Upper lobe of left lung (tissue), 6 donors: ENCODE measurements at places on chromosomes 1 and 21.
A peak's percentile ranks its signal among the peaks of the same experiment; 100 is the strongest.

DNA sequence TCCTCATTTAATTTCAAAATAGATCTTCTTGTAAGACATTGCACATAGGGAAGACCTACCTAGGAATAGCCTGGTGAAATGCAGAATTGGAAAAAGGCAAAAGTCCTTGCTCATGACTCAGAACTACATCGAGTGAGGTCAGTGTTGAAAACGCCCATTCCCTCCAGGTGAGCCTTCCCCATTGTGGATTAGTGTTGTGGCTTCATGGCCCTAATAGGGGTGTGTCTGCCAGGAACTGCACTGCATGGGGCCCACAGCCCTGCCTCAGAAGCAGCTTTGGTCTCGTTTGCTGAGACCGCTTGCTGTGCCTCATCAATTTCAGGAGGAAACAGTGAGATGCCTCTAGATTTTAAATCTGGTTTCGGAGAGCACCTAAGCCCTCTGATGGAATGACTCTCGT, 17.0 kb downstream of the TFF3 start:
- DNase-seq: no peak

- no peak for DNase-seq
These were observed 427.4 kb upstream of the NCAM2 start for GRCh38 chr21:20570824-20571232.

GRCh38 chr1:54806931-54807611, 5.9 kb upstream of the TTC22 start:
- peak; percentile 34 for DNase-seq

DNA sequence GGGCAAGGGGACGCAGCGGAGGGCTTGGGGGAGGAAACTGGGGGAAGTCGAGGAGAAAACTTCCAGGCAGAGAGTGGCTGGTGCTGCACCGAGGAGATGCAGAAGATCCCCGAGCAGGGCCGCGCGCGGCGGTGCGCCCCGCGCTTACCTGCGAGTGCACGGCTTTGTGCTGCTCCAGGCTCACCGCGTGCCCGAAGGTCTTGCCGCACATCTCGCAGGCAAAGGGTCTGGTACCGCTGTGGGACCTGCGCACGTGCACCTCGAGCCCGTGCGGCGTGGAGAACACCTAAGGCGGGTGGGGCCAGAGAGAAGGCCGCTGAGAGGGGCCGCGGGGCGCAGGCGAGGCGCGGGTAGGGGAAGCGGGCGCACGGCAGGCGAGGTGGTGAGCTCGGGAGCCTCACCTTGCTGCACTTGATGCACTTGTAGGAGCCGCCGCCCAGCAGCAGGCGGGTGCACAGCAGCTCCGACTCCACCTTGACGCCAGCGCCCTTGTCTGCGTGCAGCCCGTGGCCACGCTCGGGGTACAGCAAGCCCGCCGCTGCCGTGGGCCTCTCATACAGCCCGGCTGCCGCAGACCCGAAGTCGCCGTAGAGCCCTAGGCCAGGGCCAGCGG, 6.4 kb downstream of the GFI1 start:
- DNase-seq: no peak

DNA sequence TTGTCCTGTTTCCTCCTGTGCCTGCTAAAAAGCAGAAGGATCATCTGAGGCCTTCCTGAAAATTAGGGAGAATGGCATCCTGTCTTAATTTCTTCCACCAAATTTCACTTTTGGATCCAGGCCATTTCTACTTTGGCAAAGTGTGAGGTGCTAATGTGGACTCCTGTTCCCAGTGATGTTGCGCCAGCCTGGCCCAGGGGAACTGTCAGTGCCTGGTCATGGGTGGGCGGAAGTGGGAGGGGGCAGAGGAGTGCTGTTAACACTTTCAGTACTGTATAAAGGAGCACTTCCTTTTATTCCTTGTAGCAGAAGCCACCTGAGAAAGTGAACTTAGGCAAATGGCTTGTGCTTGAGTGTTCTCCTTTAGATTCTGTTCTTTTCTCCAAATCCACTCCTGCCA, 19.9 kb downstream of the ELAPOR1 start:
- peak; percentile 78 for DNase-seq

GRCh38 chr1:36913016-36913415, 121.3 kb downstream of the GRIK3 start:
- no peak for DNase-seq

- no peak for DNase-seq
These were observed 6.0 kb downstream of the COL9A2 start for GRCh38 chr1:40310983-40311642.

DNA sequence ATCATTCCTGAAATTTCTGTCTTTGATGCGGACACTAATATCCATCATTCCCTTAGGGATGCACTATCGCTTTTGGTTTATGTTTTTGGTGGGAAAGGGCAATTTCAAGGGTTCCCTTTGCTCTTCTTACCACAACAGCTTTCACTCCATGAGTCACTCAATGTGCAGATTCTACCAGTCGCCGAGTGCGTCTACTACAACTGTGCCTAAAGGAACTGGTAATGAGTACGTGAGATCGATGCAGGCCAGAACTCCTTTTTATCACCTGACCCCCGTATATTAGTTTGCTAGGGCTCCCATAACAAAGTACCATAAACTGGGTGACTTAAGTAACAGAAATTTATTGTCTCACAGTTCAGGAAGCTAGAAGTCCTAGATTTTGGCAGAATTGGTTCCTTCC, 27.5 kb upstream of the TMEM54 start:
- no peak for DNase-seq

DNA sequence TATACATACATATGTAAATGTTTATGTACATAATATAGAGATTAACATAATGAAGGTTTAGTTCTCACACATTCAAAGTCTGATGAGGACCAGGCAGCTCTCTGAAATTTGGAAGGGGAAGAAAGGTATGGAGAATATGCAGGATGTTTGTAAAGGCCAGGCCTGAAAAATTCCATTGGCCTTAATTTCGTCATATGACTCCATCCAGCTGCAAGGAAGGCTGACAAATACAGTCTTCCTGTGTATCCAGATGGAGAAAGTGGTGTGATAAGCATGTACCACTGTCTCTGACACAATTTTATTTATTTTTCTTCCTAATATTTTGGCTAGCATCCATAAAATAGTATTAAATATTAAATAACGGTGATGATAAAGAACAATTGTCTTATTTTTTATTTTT, 6.3 kb upstream of the SGIP1 start:
- no peak for DNase-seq

DNA sequence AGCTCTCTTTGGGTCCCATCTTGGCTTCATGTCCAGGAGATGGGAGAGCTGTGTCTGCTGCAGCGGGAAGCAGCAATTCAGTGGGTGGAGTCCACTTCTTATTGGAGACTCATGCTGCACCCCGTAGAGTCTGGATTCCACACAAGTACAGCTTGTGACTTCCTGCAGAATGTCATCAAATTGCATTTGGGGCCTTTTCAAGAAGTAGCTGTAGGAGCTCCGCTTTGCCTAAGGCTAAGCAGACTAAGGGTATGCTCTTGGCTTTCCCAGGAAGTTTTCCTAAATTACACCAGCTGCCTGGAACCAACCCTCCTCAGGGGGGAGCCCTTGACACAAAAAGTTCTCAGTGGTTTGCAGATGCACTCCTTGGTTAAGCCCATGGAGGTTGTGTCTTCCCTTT, 5.7 kb upstream of the MOB3C start:
- DNase-seq: no peak

DNA sequence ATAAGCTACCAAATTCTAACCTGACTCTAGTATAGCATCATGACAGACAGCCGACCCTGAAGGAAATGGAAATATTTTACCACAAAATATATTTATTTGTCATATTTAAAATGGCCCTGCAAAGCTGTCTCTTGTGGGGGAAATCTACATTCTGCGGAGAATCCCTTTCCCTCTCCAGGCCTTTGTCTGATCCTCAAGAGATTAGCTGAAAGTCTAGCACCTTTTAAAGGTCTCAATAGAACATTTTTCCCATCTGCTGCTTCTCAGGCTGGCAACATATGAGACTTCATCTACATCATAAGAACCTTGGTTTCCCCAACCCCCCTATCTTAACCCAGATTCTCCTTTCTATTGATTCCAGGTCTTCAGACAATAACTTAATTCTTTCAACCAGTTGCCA, 1.7 kb upstream of the OR11L1 start:
- DNase-seq: no peak

- DNase-seq: no peak
These were observed at the start of gene MAP3K21 for GRCh38 chr1:233327651-233328141. MAP3K21 (plus strand) TSS chr1:233327724; CDS start chr1:233328029, 305 bp downstream.

GRCh38 chr1:236107121-236107907, 35.0 kb upstream of the GPR137B start:
- DNase-seq: no peak

- DNase-seq: no peak
These were observed 1.8 kb downstream of the CCDC17 start for GRCh38 chr1:45621895-45622523.

DNA sequence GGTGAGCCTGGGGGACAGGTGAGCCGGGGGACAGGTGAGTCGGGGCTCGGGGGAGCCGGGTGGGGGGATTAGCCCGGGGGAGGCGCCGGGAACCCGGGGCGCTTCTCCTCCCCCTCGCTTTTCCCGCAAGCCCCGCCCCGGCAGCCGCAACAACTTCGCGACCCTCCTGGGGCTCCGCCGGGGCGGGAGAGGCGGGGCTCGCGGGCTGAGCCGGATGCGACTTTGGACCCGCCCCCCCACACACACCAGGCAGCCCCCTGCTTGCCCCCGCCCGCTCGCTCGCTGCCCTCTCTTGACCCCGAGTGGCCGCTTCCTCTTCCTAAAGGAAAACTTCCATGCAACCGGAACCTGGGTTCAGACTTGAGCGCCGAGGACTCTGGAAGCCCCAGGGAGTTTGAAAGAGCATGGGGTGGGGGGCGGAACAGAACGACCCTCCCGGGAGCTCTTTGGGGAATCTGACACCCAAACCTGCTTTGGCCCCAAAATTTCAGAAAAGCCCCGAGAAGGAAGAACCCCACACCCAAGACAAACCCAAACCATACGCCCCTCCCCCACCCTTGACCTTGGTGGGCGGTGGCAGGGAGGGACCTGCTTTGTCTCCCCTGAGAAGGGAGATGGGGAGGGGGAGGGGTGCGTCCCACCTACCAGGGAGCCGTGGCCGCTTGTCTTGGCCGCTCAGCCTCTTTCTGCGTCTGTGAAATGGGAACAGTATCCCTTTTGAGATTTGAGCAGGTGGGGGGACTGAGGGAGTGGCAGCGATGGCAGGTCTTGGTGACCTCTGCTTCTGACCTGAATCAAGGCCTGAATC, 550 bp downstream of the ARHGEF16 start:
- peak; percentile 90 for DNase-seq

DNA sequence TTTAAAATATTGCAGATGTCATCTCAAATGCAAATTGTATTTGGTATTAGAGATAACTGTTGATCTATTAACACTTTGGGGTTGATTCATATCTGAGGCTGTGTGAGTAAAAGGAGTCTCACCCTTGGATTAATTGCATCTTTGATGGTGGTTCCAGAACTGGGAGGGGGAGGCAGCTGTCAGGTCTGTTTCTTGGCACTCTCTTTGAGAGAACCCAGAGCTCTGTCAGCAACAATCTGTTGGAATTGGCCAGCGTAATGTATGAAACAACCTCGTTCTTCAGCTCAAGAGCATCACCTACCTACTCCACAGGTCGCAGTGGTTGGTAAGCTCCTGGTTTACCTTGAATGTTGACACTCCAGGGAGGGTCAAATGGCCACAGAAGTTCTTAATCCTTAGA, 424.1 kb downstream of the CAMTA1 start:
- DNase-seq: no peak
